Aorta (tissue), 5 donors: ENCODE measurements at places on chromosomes 3 and 15. TPM values are rescaled to one million over a fixed set of nuclear protein-coding genes. Genes with fewer than 3 reads are reported as not detected.

The ASB14 gene
- not detected for total RNA-seq

The ATG7 gene
- total RNA-seq: 46.1 TPM

The TMEM41A gene
- 13.2 TPM for total RNA-seq

DNA sequence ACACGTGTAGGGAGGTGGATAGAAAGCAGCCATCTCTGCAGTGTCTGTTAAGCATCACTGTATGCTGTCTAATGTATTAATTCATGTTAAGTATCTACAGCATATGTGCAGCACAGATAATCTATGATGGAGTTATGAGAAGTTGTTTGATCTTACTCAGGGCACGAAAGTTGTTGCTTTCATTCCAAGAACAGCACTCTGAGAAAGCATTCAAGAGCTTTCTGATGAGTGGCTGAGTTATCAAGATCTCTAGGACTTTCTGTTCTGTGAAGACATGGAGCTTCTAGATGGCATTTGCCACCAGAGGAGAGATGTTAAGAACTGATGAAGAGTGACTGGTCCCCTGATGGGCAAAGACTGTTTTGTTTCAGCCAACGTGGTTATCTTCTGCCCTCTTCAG, 22.6 kb upstream of the TPRG1 start:
- DNase-seq: no peak

- DNase-seq: no peak
Measured at GRCh38 chr3:116030131-116030850, 407.0 kb downstream of the GAP43 start.

- DNase-seq: no peak
Measured at GRCh38 chr3:120864541-120864940, 43.5 kb upstream of the STXBP5L start.

DNA sequence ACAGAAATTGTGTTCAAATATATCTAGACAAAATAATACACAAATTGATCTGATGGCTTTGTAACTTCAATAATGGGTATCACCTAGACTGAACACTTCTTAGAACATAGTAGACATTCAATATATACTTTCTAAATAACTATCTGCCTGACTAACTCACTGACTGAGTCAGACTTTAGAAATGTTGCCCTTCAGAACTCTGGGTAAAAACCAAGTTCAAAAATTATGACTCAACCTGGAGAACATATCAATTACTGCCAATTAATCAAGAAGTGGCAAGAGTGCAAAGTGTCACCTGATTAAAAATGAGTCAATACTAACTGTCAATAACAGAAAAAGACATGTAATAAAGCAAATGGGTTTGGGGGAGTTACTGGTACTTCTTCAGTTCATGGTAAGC, 144.6 kb upstream of the TMCO5A start:
- DNase-seq: no peak

DNA sequence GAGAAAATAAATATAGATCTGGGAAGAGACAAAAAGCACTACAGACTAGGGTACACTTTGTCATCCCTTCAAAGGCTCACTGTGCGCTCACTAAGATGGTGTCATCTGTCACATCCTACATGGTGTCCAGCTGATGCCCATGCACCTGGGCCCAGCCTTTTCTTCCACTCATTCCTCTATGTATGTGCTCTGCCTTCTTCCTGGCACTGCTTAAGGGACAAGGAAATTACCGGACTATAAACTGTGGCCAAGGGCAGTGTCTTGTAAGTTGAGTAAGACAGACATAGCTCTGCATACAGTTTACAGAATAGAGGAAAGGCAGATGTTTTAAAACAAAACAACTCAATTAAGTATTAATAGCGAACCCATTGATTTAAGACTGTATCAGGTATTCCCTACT, 52.9 kb downstream of the ARHGAP31 start:
- DNase-seq: no peak

- no peak for DNase-seq
Measured at GRCh38 chr15:45641374-45641781, 6.5 kb downstream of the SQOR start.

- no peak for DNase-seq
Measured at GRCh38 chr3:14398797-14399106, 3.7 kb upstream of the SLC6A6 start.

DNA sequence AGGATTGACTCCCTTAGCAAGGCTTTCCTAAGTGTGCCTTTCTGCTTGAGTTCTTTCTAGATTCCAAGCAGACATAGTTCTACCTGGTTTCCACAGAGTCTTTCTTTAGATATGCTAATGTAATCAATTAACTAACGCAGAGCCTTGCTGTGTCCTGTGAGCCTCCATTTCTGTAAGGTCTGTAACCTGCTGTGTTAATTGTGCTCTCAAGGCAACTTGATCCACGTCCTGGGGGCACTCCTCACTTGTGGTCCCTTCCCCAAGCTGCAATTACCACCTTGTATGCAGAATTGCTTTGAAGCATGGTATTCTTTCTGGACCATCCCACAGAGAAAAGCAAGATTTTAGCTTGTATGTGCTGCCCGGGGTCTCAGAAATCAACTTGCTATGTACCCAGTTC, 29.5 kb upstream of the THSD4 start:
- DNase-seq: no peak

DNA sequence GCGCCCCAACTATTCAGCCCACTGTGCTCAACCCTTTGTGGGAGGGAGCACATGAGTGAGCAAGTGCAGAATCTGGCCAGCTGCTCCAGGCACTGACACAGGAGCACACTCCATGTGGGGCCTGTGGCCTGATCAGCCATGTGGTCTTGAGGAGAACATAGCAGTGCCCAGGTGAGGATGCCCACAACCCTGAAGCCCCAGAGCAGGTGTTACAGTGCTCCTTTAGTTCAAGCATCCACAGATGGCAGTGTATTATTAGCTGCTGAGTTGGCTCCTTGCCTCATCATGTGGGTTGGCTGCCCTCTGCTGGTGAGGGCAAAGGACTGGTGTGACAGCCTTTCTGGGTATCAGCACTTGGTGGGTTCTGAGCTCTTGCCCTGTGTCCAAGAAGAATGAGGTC, 1588.2 kb downstream of the SI start:
- no peak for DNase-seq

- DNase-seq: no peak
Measured at GRCh38 chr15:71564217-71564616, 246.1 kb upstream of the NR2E3 start.
